CD4-positive, alpha-beta T cell treated with Interleukin-6 at 100 ng/mL for 8 hours (primary cell): ENCODE measurements at places on chromosomes 3 and 15.

- DNase-seq, result no peak
These were observed 20.8 kb upstream of the NXPE3 start for GRCh38 chr3:101758224-101758623.

DNA sequence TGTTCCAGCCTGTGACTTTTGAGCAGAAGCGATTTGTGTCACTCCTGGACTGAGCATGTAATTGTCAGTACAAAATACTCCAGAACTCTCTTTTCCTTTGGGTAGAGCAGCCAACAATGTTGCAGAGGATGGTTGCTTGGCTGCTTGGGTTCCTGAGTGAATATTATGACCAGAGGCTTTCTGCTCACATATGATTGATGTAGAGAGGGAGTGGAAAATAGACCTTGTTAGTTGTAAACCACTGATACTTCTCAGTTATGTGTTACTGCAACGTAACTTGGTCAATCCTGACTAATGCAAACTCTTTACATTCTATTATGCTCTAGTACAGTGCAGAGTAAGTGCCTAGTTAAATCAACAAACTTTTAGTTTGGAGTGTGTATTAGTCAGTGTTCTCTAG is 322.6 kb upstream of the KCNH8 start:
- DNase-seq, result no peak

DNA sequence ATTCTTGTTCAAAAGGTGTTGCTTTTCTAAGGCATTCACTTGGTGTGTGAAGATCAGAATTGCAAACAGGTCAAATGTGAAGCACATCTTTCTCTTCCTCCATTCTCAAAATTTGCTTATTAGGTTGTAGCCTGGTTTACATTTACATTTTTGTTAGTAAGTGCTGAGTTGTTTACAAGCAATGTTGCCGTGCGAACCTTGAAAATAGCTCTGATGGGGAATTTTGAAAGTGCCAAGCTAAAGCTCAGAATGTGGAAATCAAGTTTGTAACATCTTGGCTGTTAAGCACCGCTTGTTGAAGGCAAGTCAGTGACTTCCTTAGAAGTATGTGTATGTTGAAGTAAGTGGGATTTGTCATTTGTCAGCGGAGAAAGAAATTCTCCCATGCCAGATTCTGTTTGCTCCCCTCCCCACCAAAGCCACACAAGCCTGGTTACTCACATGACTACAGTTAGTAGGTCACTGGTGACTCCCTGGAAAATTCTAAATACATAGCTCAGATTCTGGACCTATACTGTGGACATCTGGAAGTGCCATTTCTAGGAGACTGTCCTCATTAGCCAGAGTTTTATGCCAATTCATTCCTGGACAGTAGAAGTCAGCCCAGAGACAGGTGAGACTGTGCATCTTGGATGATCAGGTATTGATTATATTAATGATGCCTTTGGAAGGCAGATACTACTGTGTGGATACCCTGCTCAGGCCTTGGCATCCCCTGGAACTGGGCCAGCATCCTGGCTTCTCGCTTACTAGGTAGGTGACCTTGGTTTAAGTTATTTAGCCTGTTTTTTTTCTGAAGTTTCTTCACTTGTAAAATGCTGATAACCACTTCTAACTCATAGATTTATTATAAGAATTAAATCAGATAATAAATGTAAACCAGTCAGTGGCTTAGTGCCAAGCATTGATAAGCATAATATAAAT is 390.6 kb upstream of the SEMA6D start:
- DNase-seq, result no peak

- DNase-seq, result no peak
These were observed 2.2 kb upstream of the THRB start for GRCh38 chr3:24496529-24497482.

- DNase-seq, result no peak
These were observed 1114.2 kb downstream of the NSUN3 start for GRCh38 chr3:95177096-95177495.

- DNase-seq, result no peak
These were observed 30.9 kb downstream of the FRMD4B start for GRCh38 chr3:69354948-69355347.

- no peak for DNase-seq
These were observed 21.4 kb downstream of the CCDC13 start for GRCh38 chr3:42751609-42752008.

- no peak for DNase-seq
These were observed 1000.9 kb downstream of the AGBL1 start for GRCh38 chr15:87080547-87080946.
